ENCODE measurements at places on chromosomes 13 and 19. TPM values are rescaled to one million over a fixed set of nuclear protein-coding genes. Genes with fewer than 3 reads are reported as not detected.

GRCh38 chr13:24276306-24276705, 33.1 kb upstream of the C1QTNF9 start:
- H3K27me3 ChIP-seq = no peaks in the 10 kb centered on the region
- H3K4me1 ChIP-seq = peaks cover 18% of the 10 kb centered on the region
- no peak overlapping the region for H3K27ac ChIP-seq
- DNase-seq = peak; percentile 47
- no peak overlapping the region for H3K4me3 ChIP-seq
- no peaks in the 10 kb centered on the region for H3K36me3 ChIP-seq

DNA sequence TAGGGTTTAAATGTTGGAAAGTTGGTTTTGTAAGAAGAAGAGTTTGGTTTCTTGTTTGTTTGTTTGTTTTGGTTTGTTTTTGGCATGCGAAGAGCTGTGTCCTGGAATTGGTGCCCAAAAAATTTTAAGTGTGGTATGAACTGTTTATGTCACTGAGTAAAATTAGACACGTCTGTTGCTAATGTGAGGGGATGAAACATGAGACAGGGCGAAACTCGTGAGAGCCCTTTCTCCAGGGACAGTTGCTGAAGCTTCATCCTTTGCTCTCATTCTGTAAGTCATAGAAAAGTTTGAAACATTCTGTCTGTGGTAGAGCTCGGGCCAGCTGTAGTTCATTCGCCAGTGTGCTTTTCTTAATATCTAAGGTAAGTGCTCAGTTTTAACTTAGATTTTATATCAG, at the start of gene SGCG:
Gene SGCG (plus strand): TSS at position 269 of the 400 bp plus-strand sequence. CDS start 22,716 bp downstream, outside the sequence.
- no peak within 1 kb of the TSS for H3K4me3 ChIP-seq
- no peaks in the 10 kb centered on the region for H3K36me3 ChIP-seq
- H3K4me1 ChIP-seq = no peaks in the 10 kb centered on the region
- H3K27ac ChIP-seq = no peak within 1 kb of the TSS
- DNase-seq = no peak

DNA sequence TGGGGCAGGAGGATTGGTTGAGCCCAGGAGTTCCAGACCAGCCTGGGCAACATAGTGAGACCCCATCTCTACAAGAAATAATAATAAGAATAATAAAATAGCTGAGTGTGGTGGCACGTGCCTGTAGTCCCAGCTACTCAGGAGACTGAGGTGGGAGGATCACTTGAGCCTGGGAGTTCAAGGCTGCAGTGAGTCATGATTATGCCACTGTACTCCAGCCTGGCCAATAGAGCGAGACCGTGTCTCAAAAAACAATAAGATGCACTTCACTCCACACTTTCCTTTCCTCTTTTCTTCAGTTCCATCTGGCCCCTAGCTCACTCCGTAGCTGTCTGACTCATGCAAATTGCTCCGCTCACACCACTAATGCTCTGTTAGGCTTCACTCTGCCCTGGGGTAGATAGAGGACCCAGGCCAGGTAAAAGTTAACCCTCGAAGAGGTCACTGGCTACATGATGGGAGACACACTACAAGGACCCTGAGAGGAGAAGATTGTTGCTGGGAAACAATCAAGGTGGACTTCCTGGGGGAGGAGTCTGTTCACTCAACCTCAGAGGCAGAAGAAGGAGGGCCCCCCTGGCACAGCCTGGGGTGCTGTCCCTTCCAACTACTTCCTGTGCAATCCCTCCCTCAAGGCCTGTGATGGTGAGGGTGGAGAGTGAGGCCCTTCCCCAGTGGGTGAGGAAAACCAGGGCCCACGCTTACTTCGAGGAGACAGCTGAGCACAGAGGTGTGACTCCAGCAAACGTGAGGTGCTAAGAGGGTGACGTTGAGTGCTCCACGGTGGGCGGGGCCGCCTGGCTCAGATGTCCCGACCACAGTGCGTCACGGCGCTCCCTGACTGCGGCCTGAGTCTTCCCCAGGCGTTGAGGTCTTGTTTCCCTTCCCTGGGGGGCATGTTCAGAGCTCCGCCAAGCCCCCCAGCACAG, 8.8 kb upstream of the TNFSF9 start:
- no peaks in the 10 kb centered on the region for H3K36me3 ChIP-seq
- peak; percentile 46 for DNase-seq
- no peak overlapping the region for H3K4me3 ChIP-seq
- H3K4me1 ChIP-seq = peaks cover 7% of the 10 kb centered on the region
- H3K27me3 ChIP-seq = no peaks in the 10 kb centered on the region

- DNase-seq = no peak
- no peak overlapping the region for H3K4me3 ChIP-seq
- no peaks in the 10 kb centered on the region for H3K27me3 ChIP-seq
- H3K4me1 ChIP-seq = peaks cover 57% of the 10 kb centered on the region
These were observed 51.3 kb downstream of the RAB20 start for GRCh38 chr13:110509971-110510786.

DNA sequence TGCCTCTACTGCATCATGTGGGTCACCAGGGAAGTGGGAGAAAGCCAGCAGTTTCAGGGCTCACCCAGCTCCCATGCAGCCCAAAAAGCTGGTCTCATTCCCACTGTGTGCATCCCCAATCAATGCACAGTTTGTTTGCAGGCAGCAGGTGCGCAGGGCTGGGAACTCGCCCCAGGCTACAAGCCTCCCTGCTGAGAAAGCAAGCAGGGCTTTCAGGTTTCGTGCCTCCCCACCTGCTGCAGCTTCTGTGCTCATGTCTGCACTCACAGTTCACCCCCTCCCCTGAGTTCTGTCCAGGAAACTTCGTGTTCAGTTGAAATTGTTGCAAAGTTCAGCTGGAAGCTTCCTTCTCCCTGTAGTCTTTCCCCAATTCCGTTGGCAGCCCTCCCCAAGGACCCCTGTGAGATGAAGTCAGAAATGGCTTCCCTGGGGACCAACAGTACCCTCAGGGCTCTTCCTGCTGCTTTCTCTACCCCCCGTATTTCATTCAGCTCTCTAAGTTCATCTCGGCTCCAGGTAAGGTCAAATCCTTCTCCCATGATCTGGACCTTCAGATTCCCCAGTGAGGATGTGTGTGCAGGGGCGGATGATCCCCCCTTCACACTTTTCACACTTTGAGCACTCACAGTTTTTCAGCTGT, 10.3 kb upstream of the KLK3 start:
- no peaks in the 10 kb centered on the region for H3K4me1 ChIP-seq
- H3K4me3 ChIP-seq = no peak overlapping the region
- DNase-seq = no peak
- no peaks in the 10 kb centered on the region for H3K27me3 ChIP-seq
- no peaks in the 10 kb centered on the region for H3K36me3 ChIP-seq

DNA sequence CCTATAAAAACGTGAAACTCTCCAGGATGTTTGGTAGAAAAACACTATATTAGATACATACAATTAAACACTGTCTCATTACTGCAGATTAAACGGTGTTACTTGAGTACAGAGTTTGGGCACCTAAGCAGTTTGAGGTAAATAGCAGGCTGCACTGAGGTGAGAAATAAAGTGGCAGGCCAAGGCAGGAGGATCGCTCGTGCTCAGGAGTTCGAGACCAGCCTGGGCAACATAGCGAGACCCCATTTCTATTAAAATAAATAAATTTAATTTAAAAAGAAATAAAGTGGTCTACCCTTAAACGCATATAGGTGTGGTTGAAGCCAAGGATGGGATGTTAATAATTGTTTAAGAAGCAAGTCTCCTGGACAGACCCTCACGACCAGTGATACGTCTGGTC, 1.2 kb downstream of the PSPC1 start:
- peak overlapping the region; percentile 80 for H3K4me3 ChIP-seq
- H3K27me3 ChIP-seq = no peaks in the 10 kb centered on the region
- H3K4me1 ChIP-seq = peaks cover 6% of the 10 kb centered on the region
- H3K27ac ChIP-seq = peak overlapping the region; percentile 96

GRCh38 chr13:28355046-28355821, 139.7 kb downstream of the FLT1 start:
- H3K4me1 ChIP-seq = no peaks in the 10 kb centered on the region
- H3K4me3 ChIP-seq = no peak overlapping the region
- H3K27ac ChIP-seq = no peak overlapping the region
- no peaks in the 10 kb centered on the region for H3K36me3 ChIP-seq
- DNase-seq = no peak

DNA sequence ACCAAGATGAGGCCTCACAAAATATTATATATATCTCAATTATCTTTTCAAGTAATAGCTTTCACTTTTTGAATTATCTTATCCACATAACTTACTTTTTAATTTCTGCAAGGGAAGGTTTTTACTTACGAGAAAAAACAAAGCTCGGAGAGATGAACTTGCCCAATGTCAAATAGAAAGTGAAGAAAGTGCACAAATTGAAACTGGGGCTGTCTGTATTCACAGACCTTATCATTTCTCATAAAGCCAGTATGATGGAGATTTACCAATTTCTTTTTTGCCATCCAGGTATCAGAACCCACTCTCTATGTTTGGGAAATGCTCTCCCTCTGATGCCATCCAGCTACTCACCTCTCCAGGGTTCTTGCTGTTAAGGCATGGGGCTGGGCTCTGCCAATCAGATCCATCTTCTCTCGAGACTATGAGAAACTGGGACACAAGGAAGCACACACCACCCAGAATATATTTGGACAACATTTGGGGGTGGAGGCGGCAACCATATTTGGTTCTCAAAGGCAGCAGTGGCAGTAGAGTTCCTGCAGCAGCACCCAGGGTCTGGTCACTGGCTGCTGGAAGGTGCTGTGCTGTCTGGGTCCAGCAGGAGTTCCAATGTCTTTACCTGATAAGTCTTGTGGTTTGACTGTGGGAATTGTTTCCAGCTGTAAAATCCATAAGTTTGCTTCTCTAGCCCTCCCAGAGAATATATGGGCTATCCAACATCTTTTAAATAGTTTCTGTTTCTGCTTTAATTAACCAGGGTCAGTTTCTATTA, 45.8 kb upstream of the SCEL start:
- H3K4me3 ChIP-seq = no peak overlapping the region
- no peaks in the 10 kb centered on the region for H3K36me3 ChIP-seq
- DNase-seq = no peak

GRCh38 chr19:39356073-39356472, 13.9 kb downstream of the SAMD4B start:
- H3K27me3 ChIP-seq = no peaks in the 10 kb centered on the region
- H3K27ac ChIP-seq = no peak overlapping the region
- H3K4me1 ChIP-seq = peaks cover 5% of the 10 kb centered on the region
- H3K4me3 ChIP-seq = no peak overlapping the region

- no peaks in the 10 kb centered on the region for H3K27me3 ChIP-seq
- no peak overlapping the region for H3K27ac ChIP-seq
- no peak overlapping the region for H3K4me3 ChIP-seq
- H3K36me3 ChIP-seq = peaks cover 36% of the 10 kb centered on the region
- no peaks in the 10 kb centered on the region for H3K4me1 ChIP-seq
These were observed 84.9 kb downstream of the DPF1 start for GRCh38 chr19:38139122-38139521.

GRCh38 chr19:47227352-47228167, 3.4 kb downstream of the BBC3 start:
- peaks cover 62% of the 10 kb centered on the region for H3K4me1 ChIP-seq
- peak overlapping the region; percentile 98 for H3K4me3 ChIP-seq
- H3K36me3 ChIP-seq = peaks cover 15% of the 10 kb centered on the region

DNA sequence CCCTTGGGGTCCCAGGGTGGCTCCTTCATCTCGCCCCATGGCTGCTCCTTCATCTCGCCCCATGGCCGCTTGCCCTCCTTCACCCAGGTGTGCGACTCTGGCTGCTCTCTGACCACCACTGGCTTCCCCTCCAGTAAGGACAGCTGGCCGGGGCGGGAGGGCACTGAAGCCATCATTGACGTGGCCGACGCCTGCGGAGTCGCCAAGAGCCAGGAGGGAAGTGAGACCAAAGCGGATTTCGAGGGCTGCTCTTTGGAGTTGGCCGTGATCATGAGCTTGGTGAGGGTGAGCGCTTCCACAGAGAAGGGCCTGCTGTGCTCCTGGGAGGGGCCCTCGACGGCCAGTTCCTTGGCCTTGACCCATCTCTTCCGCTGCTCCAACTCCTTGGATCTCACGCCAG, 4.0 kb upstream of the COX6B2 start:
- H3K27me3 ChIP-seq = peaks cover 63% of the 10 kb centered on the region
- H3K4me1 ChIP-seq = peaks cover 14% of the 10 kb centered on the region
- H3K4me3 ChIP-seq = no peak overlapping the region
- no peak for DNase-seq

- H3K4me1 ChIP-seq = no peaks in the 10 kb centered on the region
- H3K36me3 ChIP-seq = peaks cover 34% of the 10 kb centered on the region
- H3K4me3 ChIP-seq = no peak overlapping the region
- no peaks in the 10 kb centered on the region for H3K27me3 ChIP-seq
These were observed 12.6 kb downstream of the KHSRP start for GRCh38 chr19:6412061-6412446.

DNA sequence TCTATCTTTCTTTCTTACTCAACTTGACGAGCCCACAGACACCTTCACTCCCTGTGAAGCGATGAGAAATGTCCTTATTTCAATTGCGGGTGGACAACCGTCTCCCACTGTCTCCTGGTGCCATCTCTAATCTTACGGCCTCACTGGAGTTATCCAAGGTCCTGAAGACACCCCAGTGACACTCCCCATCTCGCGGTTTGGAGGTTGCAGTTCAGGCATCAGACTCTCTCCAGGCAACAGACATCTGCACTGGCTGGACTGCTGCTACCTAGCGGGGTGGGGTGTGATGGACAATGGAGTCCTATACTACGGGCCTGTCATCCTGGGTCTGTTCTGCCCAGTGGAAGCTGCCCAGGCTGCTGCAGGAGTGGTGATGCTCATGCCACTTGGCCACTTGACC, 18.3 kb upstream of the IRS2 start:
- H3K4me1 ChIP-seq = no peaks in the 10 kb centered on the region
- DNase-seq = no peak
- H3K4me3 ChIP-seq = no peak overlapping the region

GRCh38 chr13:44013758-44014291, 134.1 kb downstream of the LACC1 start:
- no peaks in the 10 kb centered on the region for H3K4me1 ChIP-seq
- no peaks in the 10 kb centered on the region for H3K36me3 ChIP-seq
- no peak overlapping the region for H3K4me3 ChIP-seq
- no peak for DNase-seq
- peak overlapping the region; percentile 65 for H3K27ac ChIP-seq
- no peaks in the 10 kb centered on the region for H3K27me3 ChIP-seq

DNA sequence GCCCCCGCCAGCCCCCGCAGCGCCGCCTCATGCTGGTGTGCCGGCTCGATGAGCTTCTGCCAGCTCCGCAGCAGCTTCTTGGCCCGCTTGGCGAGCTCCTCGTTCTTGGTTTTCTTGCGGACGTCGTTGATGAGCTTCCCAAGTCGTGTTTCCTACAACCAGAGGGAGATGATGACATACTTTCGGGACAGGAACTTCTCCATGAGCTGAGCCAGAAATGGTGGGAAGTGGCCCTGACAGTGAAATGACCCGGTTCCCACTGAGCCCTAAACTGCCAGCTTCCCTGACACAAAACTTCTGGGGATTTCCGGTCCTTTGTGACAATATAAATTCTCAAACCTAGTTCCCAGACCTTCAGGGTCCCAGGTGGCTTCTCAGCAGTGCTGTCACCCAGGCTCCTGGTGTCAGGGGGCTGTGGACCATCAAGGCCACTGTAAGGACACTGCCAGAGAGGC, 5.3 kb upstream of the SLC35E1 start:
- H3K36me3 ChIP-seq = peaks cover 50% of the 10 kb centered on the region
- H3K27ac ChIP-seq = no peak overlapping the region
- DNase-seq = no peak
- no peak overlapping the region for H3K4me3 ChIP-seq

- DNase-seq = no peak
- H3K4me1 ChIP-seq = peaks cover 54% of the 10 kb centered on the region
- no peaks in the 10 kb centered on the region for H3K27me3 ChIP-seq
- H3K4me3 ChIP-seq = peak overlapping the region; percentile 64
- peaks cover 26% of the 10 kb centered on the region for H3K36me3 ChIP-seq
These were observed 525 bp downstream of the CARS2 start for GRCh38 chr13:110705356-110705825.

PLK5 gene
- not detected for total RNA-seq

ZNF69 gene
- 51.8 TPM for total RNA-seq

SOHLH2 gene
- 0.45 TPM for total RNA-seq

ZNF582 gene
- total RNA-seq = not detected

ZNF625 gene
- 6.7 TPM for total RNA-seq

ZNF177 gene
- 1.6 TPM for total RNA-seq

ZBTB32 gene
- total RNA-seq = not detected

ABCA7 gene
- total RNA-seq = 5.1 TPM

FGF14 gene
- 6.6 TPM for total RNA-seq

VAV1 gene
- total RNA-seq = 4.6 TPM

All from stomach (tissue), 19 donors.